ENCODE measurements at places on chromosomes 5 and 9. TPM values are rescaled to one million over a fixed set of nuclear protein-coding genes. Genes with fewer than 3 reads are reported as not detected.

ACOT12 gene
- polyA plus RNA-seq = 0.54 TPM

TUSC1 gene
- polyA plus RNA-seq = 6.4 TPM

TEK gene
- 1.9 TPM for polyA plus RNA-seq

IQGAP2 gene
- polyA plus RNA-seq = 57.3 TPM

IFNK gene
- not detected for polyA plus RNA-seq

MRPL36 gene
- polyA plus RNA-seq = 143 TPM

N4BP3 gene
- polyA plus RNA-seq = 10.9 TPM

LSM11 gene
- 1.2 TPM for polyA plus RNA-seq

PCDHB5 gene
- 18.7 TPM for polyA plus RNA-seq

Data from GM23338 (cell line).